Amniotic stem cell (primary cell): ENCODE measurements at places on chromosomes 16 and 17.

GRCh38 chr17:81403671-81404534, 8.6 kb downstream of the BAHCC1 start:
- DNase-seq: no peak

GRCh38 chr16:71216714-71217113, 13.8 kb downstream of the HYDIN start:
- no peak for DNase-seq

- no peak for DNase-seq
Observed at GRCh38 chr16:2853531-2854073, 4.4 kb downstream of the PRSS22 start.

DNA sequence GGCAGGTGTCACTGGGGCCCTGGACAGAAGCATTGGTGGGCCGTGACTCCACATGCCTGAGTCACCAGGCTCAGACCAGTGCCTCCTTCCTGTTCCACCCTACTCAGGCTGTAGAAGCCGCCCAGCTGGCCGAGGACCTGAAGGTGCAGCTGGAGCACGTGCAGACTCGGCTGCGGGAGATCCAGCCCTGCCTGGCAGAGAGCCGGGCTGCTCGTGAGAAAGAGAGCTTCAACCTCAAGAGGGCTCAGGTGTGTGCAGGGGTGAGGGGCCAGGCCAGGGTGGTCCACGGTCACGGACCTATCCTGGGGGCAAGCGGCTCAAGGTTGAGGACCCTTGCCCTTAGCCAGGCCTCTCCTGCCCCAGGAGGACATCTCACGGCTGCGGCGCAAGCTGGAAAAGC, 9.6 kb downstream of the RNF40 start:
- no peak for DNase-seq

GRCh38 chr16:2966808-2967191, 2.3 kb upstream of the PAQR4 start:
- DNase-seq: no peak

DNA sequence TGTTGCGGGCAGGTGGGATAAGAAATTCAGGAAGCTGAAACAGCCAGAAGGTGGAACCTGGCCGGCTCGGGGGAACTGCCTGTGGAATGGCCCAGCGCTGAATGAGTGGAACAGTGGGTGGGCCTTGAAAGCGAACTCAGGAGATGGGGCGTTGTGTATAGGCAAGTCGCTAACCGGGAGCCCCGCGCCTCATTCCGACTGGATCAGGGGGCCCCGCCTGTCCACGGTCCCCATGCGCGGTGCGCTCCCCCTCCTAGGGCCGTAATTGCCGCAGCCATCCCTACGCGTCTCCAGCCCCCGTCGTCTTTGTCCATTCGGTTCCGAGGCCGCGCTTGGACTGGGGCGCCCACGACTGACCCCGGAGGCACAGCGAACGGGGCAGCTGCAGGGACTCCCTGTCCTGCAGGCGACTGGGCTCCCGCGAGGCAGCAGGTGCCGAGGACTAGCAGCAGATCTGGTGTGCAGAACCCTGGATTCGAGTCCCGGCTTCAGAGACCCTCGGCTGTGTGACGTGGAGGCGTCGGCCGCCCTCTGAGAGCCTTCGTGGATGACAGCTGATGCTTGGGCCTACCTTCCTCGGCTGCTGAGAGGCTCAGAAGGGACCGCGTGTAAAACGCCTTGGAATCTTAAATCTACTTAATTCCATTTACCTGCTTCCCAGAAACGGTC, 10.9 kb upstream of the CA4 start:
- no peak for DNase-seq

DNA sequence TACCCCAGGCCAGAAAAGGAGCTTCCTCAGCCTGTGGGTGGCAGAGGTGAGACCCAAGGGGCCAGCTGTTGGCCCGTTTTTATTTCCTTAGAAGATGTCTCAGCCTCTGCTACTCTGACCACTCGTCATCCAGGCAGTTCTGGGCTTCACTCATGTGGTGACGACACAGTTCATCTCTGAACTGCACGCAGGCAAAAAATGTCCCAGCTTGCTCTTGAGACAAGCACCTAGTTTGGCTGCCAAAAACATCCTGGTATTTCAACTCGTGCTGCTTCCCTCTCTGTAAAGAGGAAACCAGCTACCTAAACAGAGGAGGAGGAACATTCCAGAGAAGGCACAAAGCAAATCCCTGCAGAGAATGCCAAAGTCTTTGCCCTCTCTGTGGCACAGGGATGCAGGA, 125.7 kb downstream of the XYLT1 start:
- no peak for DNase-seq

DNA sequence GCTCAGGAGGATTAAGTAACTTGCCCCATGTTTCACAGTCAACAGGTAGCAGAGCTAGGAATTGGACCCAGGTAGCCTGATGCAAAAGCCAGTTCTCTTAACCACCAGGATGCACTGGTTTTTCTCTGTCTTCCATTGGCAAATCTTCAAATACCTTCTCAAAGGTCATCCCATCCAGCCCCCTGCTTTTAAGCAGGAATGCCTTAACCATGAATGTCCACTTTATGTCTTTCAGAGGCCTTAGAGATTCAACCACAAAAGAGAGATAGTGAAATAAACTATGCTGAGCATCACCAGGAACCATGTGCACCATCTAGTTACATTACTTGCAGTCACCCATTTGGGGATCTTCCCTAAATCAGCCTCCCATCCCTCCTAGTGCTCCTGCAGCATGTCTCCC, 94.3 kb downstream of the C17orf67 start:
- DNase-seq: no peak

GRCh38 chr17:76498876-76499251, 2.4 kb downstream of the RHBDF2 start:
- DNase-seq: no peak

DNA sequence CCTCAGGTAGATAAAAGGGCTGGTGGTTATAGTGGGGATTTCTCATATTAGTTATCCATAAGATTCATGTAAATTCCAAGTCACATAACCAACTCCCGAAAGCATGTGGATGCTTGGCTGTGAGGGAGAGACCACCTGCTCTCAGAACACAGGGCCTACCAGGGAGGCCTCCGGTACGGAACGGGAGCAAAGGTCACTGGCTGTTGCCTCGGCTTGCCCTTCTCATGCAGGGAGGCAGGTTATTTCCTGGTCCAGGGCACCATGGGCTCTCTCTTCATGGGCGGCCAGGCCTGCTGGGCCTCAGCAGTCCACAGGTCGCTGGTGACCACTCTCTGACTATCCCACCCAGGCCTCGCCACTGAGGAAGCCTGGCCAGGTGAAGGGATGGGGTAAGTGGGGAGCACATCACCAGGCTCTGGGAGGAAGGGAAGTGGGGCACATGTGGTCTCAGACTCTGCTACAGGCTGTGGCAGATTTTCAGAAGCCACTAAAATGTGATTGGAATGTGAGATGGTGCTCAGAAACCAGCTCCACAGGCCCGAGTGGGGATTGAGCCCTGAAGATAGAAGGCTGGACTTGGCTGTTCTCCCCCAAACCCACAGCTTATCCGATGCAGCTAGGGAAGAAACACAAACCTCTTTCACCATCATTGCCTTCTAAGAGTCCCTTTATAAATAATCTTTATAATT, 45.4 kb downstream of the HNF1B start:
- DNase-seq: no peak
